ENCODE measurements at places on chromosomes 16 and 17.

- no peak for DNase-seq
Observed at GRCh38 chr16:57372372-57373116, at the start of gene CX3CL1. TSS of gene CX3CL1 (plus strand) at chr16:57372490. CDS start at chr16:57372569, 79 bp downstream.

GRCh38 chr17:79047291-79047920 is 23.4 kb downstream of the C1QTNF1 start:
- no peak for DNase-seq

- DNase-seq: no peak
Observed at GRCh38 chr17:78206298-78206697, 7.8 kb upstream of the BIRC5 start.

DNA sequence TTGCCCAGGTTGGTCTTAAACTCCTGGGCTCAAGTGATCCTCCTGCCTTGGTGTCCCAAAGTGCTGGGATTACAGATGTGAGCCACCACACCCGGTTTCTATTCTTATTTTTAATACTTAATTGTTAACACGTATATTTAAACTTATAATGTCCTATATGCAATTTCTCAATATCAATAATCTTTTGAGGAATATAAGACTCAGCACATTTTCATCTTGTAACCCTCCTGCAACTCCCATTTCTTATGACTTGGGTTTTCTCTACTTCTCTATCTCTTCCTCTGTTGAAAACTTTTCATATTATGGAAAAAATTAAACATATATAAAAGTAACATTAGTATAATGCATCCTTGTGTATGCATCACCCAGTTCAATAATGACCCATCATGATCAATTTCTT is 150.7 kb downstream of the PRKCB start:
- no peak for DNase-seq

GRCh38 chr17:72870367-72870985 is 222.0 kb downstream of the SLC39A11 start:
- DNase-seq: no peak

DNA sequence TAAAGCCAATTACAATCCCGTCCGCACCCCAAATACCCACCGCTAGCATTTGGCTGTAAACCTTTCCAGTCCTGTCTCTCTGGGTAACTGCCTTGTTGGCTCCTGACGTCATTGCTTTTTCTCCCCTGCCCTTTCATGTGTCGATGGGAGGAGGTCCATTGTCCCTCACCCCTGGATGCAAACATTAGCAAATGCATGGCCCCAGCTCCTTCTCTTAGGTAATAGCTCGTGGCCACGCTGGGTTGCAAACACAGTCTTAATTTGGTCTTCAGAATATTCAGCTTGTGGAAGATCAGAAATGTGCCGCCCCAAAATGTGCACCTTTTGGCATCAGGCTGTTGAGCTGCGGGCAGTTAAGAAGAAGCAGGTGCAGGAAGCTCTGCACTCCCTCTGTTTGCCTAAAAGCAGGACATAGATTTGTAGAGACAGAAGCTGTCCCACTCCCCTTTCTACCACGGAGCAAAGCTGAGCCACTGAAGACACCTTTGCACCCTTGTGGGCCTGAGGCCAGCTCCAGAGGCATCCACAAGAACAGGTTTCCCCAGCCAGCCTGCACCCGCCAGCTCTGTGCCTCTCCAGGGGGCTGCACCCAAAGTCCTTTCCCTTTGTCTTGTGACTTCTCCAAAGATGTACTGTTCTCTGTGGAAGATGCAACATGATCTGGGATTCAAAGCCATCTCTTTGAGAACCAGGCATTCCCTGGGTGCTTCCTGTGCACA is 127.3 kb downstream of the MGAT5B start:
- no peak for DNase-seq

DNA sequence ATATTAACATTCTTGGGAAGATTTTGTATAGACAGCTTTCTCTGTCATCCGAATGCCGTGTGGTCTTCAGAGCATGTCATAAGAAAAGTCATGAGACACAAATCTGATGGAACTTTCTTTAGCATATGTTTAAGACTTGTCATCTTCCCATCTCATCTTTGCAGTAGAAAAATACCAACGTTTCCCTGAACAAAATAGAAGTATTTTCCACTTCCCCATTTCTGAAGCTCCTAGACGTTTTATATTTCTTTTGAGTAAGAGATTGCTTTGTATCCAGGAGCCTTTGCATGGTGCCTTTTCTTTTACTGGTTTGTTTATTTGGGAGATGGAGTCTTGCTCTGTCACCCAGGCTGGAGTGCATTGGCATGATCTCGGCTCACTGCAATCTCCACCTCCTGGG is 235.1 kb downstream of the PRKCA start:
- no peak for DNase-seq

DNA sequence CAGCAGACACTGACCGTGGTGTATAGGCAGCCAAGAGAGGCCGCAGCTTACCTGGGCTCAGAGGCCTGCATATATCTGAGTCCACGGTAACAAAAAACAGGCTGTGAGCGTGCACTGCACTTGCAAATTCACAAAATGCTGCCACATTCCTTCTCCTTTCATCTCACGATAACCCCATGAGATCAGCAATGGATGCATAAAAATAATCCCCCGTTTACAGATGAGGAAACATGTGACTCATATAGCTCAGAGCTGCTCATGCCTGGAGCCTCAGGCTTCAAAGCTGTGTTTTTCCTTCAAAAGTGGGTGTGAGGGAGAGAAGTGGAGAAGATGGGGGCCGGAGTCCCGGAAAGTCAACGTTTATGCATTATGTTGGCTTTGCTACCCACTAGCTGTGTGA is 118.3 kb upstream of the FOXF1 start:
- DNase-seq: no peak

DNA sequence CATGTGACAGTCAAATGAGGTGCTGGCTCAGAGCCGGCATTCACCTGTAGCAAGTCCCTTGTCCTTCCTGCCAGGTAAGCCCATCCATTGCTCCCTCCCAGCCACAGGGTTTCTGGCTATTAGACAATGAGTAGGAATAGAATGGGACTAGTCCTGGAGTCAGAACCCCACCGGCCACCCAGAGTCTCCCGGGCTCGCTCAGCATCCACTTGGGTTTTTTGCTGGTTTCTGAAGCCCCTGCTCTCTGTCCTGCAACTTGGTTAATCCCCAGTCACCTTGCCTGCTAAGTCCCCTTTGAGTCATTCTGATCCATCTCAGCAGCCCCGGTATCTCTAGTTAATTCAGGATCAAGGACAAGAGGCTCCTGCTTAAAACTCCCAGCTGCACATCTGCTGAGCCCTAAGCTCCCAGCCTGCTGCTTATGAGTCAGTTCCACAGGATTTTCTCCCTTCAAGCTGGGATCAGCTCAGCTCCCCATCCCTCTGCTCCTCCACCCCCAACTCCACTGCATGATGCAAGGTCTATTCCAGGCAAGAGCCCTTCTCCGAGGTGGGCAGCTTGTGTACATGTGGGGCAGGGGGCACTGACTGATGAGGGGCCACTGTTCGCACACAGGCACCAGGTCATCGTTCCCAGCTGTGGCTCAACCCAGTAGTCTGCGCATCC is 19.9 kb upstream of the MRPS23 start:
- DNase-seq: no peak

GRCh38 chr17:40348136-40348504 is 16.4 kb downstream of the GJD3 start:
- no peak for DNase-seq

DNA sequence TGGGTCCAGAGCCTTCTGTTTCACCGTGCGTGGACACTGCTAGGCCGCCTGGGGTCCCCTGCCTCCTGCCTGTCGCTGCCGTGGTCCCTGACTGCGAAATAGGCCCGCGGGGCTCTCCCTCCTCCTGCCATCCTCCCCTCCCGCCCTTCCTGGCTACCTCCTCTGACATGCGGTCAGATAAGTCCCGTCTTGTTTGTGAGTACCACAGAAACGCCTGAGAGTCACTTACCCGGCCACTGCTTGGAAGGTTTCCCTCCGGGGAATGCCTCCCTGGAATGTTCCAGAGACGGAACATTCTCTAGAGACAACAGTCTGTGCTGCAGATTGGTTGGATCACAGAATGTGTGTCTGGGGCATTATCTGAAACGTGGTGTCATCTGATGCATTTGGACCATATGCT is 22.7 kb downstream of the CIBAR2 start:
- no peak for DNase-seq

DNA sequence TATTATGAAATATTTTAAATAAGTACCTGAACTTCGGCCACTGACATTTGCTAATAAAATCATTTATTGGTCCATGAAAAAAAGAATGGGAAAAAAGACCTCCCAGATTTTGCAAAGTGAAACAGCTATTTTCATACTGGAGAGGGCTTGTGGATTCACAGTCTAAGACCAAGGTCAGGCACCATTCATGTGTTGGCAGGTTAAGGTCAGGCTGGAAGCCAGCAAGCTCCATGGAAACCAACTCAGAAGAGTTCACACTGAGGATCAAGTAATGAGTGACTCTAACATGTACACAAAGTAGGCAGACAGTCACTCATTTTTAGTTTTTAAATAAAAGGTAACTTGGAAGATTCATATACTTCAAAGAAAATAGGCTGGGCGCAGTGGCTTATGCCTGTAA is 3.4 kb downstream of the DNAJA2 start:
- no peak for DNase-seq

DNA sequence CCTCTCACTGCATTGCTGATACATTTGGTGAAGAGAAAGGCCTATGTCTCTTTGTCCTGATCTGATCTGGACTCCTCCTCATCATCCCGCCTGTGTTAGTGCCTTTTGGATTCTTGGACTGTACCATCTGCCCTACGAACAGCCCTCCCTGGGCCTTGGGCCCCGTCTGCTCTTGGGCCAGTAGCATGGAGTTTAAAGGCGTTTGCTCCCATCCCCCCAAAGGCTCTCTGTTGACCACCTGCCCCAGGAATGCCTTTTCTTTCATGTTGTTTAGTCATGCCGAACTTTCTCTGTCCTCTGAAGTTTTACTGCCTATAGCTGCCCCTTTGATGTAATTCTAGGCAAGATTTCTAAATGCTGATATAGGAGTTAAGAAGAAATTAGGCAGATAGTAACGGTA is 30.9 kb upstream of the MEAK7 start:
- DNase-seq: no peak

- DNase-seq: no peak
Observed at GRCh38 chr16:10968498-10968897, 24.1 kb downstream of the CLEC16A start.

DNA sequence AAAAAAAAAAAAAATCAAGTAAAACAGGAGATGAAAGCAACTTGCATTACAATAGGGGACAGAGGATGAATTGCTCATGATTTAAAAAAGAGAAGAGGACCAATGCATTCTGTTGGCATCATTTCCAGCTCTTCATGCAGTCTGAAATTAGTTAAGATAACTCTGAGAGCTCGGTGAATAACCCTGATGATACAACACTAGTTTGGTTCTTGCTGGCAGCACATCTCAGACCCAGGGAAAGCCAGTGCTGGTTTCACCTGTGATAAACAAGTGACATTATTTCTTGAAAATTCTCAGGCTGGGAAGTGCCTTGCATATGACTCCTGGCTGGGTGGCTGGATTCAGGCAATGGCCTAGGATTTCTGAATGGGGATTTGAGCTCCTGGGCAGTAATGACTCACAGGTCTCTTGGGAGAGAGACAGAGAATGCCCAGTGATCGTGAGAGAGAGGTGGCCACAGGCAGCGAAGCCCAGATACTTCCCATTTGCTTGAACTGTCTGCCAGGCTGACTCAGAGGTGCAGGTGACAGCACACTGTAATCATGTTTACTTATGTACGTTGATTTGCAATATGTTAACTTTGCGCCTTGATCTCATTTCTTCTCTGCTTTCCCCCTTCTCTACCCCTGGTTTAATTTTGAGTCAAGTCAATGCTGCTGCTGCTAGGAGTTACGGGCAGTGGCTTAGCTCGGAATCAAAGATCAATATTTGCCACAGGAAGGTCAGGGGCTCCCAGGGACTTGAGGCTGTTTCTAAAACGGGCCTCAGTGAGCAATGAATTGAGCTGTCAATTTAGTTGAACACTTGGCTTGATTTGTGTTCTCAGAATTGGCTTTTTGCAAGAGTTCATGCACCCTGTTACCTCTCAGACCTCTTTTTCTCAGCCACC is 27.1 kb downstream of the ARSG start:
- DNase-seq: no peak

GRCh38 chr17:15122857-15123256 is 142.3 kb downstream of the PMP22 start:
- DNase-seq: no peak

- no peak for DNase-seq
Observed at GRCh38 chr16:68607443-68607842, 37.7 kb upstream of the CDH3 start.

DNA sequence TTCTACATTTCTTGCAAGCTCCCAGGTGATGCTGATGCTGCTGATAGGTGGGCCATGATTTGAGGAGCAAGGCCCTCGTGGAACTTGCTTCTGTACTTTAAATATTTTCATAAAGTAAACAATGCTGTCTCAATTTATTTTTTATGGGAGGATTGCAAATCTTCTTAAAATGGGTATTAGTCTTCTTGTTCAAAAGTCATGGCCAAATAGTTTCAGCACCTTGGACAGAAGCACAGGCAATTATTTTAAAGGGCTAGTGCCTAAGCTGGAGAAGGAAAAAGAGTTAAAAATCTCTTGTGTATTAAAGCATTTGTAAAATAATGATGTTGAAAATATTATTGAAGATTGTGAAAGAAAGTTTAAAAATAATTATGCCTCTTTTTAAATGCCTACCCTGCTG is 50.5 kb downstream of the GPR139 start:
- DNase-seq: no peak

DNA sequence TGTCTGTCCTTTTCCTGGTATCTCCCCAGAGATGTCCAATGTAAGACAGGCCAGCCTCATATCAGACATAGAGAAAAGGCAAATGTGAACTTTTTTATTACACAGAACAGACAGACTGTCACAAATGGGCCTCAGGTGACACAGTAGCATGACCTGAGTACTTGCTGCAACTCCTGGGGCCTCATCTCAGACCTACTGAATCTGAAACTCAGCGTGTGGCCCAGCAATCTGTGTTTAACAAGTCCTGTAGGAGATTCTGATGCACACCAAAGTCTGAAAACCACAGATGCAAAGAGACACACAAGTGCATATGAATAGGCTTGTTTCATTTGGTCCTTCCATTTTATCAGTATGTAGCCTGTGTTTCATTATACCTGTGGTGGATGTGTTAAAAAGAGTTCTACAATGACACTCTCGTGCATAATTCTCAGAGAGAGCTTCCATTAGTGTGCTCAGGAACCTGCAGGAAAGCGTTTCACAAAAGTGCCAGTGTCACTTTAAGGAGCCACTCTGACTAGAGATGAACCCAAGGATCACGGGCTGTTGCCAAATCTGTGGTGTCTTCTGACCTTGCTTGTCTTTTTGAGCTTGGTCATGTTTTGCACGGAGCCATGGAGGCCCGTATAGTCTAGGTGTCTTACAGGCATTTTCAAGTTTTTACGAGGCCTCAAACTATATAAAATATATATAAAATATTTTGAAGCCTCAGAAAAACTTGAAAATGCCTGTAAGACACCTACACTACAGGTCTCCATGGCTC is 33.8 kb upstream of the NF1 start:
- DNase-seq: no peak

- no peak for DNase-seq
Observed at GRCh38 chr17:51627779-51628178, 367.4 kb downstream of the UTP18 start.

- no peak for DNase-seq
Observed at GRCh38 chr16:23968176-23968575, 132.4 kb downstream of the PRKCB start.

GRCh38 chr17:63704836-63705235 is 4.9 kb upstream of the LIMD2 start:
- no peak for DNase-seq

GRCh38 chr17:82022310-82022980 is at the start of gene CENPX:
TSS of gene CENPX (minus strand) at chr17:82022878. CDS start at chr17:82022861, 17 bp downstream.
- no peak for DNase-seq

Data from NCI-H1436 treated with DMSO at 0.1 percent for 48 hours (cell line).